ENCODE measurements at places on chromosomes 13 and 19.

DNA sequence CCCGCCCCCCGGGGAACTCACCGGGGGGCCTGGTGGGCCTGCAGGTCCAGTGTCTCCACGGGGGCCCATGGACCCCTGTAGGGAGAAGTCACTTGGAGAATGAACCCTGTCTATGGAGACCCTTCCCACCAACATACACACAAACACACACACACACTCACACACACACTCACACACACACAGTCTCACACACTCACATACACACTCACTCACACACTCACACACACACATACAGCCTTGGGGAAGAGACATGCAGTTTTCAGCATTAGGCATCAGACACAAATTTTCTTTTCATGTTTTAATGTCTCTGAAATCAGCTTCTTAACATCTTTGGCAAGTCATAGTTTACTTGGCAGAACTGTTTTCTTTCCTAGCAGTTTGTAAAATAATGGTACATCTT is 31.0 kb upstream of the OLFM2 start:
- DNase-seq = no peak

- DNase-seq = peak; percentile 86
Measured at GRCh38 chr19:928471-929202, 2.8 kb downstream of the ARID3A start.

DNA sequence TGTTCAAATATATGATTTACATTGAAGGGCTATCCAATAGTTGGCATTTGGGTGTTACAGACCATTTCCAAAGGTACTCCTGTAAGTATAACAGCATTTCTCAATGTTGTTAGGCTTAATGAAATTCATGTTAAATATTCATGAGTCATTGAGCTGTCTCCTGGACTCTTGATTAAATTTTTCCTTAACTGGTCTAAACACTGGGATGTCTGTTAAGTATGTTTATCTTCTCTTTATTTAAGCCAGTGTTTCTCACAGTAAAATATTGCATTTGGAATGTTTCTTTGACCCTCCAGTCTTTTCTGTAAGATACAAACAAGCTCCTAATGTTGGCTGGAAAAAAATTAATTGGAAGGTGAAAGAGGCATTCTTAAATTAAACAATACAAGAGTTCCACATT is 402.5 kb upstream of the HTR2A start:
- DNase-seq = no peak

DNA sequence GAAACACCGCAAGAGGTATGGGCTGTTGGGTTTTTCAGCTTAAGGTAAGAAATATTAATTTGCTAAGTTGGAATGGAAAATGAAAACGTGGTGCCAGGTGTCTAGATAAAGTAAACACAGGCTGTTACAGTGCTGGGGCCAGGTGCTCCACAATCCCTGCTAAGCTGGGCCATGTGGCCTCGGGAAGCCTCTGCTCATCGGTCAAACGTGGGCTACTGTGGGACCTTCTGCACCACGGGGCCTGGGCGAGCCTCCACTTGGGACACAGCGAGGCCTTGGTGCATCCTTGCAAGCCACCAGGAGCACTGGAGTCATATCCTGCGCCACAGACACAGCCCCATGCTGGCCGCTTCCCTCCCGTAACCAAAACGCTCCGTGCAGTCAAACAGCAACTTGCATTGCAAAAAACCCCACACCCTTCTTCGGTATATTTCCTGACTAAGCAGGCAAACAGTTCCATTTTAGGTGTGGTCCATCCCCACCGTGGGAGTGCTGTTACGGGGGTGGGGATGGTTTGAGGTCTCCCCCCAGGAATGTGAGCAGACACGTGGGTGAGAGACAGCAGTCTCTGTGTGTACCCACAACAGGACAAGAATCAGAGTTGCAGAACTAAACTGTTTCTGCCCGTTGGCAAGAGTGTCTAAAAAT is 96.3 kb upstream of the SOX1 start:
- DNase-seq = no peak

GRCh38 chr13:32629313-32629712 is 43.1 kb downstream of the PDS5B start:
- DNase-seq = no peak

DNA sequence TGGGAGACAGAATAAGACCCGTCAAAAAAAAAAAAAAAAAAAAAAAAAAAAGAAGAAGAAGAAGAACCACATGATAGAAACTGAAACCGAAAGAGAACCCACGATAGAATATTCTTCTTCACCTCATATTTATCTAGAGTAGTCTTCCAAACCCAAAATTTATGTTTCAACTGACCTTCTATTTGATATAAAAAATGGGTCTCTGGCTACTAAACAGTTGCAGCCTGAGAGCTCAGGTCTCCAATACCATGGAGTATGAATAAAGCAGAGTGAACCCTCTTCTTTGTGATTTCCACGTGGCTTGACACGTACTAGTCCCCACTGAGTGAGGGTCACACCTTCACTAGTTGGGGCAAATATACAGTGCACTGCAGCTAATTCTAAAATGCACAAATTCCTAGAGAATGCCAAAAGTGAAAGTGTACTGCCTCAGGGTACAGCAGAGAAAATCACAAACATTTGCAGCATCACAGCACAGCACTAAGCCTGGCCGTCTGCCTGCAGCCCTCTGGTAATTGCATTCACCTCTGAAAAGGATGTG is 30.8 kb upstream of the RFC3 start:
- DNase-seq = no peak

DNA sequence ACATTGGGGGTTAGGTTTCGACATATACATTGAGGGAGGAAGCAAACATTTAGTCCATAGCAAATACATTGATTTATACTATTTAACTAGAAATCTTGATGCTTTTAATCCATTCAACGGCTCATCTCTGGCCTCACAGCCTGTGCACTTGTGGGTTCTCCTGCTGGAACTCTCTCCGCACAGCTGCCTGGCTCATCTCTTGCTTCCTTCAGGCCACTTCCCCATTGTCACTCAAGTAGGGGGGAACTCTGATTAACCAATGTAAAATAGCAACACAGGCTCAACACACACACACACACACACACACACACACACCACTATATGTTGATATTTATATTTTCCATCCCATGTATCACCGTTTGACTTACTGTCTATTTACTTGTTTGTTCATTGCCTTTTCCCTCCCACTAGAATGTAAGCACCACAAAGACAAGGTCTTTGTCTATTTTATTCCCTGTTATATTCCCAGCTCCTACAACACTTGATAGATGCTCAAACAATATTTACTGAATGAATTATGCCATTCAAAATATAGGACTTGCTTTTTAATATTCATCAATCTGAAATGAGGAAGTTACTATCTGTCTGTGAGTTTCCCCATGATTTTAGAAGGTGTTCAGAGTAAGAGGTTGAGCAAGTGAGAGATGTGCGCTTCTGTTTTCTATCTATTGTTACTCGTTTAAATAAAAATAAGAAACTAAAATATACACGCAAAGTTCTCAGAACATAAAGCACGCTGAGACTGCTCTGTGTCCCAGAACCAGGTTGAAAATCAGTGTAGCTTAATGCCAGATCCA is 29.8 kb upstream of the PABPC3 start:
- DNase-seq = no peak

GRCh38 chr13:111344471-111345191 is 24.2 kb downstream of the TEX29 start:
- peak; percentile 66 for DNase-seq

DNA sequence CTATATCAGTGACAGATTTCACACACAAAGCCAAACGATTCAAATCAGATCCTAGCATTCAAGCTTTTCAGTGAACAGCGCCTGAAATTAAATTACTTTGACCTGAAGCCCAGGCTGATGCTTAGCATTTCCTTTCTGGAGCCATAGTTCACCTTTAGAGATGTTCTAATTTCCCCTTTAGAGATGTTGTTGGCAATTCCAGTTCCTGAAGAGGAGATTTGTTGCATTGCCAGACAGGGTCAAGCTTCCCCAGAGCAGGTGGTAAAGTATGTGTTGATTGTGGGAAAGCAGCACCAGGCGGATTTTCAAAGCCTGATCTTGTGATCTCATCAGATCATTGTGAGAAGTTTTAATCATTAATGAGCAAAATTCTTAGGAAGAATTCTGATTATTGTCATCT is 609.8 kb upstream of the KLF12 start:
- DNase-seq = no peak
